ENCODE measurements at places on chromosomes 12 and 14.

DNA sequence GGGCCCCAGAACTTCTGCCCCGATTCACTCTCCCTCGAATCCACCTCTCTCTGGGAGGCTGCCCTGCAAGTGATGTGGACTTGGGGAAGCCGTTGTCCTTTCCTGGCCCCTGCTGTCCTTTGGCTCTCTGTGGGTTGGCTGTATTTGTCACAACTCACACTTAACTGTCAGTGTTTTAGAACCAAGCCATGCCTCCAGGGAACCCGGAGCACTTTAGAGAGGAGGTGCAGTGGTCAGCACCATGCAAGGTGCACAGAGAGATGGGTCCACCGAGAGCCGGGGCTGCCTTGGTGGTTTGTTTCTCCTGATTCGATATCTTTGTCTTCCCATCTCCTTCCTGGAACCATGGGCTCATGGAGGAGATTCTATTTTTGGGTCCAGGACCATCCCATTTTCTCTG lies 129.5 kb upstream of the RTL1 start:
- DNase-seq = no peak

DNA sequence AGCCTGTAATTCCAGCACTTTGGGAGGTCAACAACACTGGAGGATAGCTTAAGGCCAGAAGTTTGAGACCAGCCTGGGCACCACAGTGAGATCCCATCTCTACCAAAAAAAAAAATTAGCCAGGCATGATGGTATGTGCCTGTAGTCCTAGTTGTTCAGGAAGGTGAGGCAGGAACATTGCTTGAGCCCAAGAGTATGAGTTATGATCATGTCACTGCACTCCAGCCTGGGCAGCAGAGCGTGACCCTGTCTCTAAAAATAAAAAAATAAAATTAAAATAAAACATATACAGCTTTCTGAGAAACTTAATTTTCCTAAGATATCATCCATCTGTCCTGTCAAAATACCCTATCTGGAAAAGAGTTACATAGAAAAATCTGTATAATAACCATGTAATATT lies 38.9 kb downstream of the EML5 start:
- no peak for DNase-seq

GRCh38 chr12:93601591-93601990 lies 29.1 kb downstream of the SOCS2 start:
- no peak for DNase-seq

- DNase-seq = peak; percentile 86
These were observed 5.9 kb downstream of the MMP17 start for GRCh38 chr12:131833896-131834641.

DNA sequence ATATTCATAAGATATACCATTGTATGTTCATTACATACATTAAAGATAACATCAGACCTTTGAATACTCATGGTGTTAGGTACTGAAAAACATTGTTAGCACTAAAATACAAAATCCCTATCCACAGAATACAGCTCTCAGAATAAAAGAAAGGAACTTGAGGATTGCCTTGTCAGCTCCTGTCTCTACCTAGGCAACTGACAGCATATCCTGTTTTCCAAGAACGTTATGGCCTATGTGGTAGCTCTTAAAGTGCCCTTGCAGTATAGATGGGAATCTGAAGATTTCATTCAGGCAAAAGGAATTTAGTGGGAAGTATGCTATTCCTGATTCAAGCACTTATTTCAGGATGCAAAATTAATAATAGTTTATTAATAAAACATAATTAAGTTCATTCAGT lies 1.8 kb upstream of the PPP1R12A start:
- DNase-seq = no peak

DNA sequence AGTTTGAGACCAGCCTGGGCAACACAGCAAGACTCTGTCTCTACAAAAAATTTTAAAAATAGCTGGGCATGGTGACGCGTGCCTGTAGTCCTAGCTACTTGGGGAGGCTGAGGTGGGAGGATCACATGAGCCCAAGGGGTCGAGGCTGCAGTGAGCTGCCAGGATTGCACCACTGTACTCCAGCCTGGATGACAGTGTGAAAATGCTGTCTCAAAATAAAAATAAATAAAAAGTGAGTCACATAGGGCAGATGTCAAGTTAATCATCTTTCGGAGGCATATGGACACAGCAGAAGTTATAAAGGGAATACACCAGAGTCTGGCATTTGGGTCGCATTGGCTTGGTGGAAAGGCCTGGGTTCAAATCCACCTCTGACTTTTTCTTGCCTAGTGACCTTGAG lies 92.7 kb downstream of the PHETA1 start:
- no peak for DNase-seq

GRCh38 chr12:55797550-55797949 lies 20.0 kb downstream of the SARNP start:
- DNase-seq = no peak

GRCh38 chr14:58882577-58883018 lies 244.8 kb downstream of the DACT1 start:
- DNase-seq = no peak

DNA sequence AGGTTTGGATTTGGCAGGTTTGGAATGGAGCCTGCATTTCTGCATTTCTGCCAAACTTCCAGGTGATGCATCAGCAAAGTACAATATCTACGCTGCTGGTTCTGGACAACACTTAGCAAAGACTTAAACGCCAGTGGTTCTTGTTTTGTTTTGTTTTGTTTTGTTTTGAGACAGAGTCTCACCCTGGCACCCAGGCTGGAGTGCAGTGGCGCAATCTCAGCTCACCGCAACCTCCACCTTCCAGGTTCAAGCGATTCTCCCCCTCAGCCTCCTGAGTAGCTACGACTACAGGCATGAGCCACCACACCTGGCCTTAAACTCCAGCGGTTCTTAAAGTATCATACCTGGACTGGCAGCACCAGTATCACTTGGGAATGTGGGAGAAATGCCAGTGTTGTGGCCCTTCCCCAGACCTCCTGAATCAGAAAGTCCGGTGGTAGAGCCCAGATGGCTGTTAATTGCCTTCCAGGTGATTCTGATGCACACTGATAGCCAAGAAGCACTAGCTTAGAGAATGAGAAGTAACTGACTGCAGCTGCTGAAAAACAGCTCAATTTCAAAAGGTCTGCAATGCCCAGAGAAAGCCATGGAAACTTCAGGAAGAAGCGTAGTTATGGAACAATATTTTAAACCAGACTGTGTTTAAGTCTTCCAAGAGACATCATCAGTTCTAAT lies 114.8 kb upstream of the FOXN3 start:
- DNase-seq = no peak

DNA sequence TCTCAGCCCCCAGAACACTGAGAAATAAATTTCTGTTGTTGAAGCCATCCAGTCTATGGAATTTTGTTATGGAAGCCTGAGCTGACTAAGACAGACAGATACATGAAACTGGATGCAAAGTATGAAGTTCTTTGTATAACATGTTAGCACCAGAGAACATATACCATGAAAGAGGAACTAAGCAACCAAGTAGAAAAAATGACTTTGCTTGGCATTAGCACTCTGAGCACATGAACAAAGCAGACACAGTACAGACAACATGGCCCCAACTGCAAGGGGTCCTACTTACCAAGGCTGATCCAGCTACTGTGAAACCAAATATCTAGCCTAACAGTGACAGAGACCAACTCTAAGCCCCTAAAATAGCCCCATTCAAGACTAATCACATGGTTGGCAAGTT lies 13.8 kb downstream of the EXOC5 start:
- no peak for DNase-seq

GRCh38 chr14:103708750-103709187 lies 6.5 kb downstream of the XRCC3 start:
- DNase-seq = peak; percentile 72

GRCh38 chr14:51597261-51598001 lies 54.3 kb upstream of the FRMD6 start:
- DNase-seq = no peak

- no peak for DNase-seq
These were observed 186.8 kb upstream of the TMTC1 start for GRCh38 chr12:29970501-29970900.

DNA sequence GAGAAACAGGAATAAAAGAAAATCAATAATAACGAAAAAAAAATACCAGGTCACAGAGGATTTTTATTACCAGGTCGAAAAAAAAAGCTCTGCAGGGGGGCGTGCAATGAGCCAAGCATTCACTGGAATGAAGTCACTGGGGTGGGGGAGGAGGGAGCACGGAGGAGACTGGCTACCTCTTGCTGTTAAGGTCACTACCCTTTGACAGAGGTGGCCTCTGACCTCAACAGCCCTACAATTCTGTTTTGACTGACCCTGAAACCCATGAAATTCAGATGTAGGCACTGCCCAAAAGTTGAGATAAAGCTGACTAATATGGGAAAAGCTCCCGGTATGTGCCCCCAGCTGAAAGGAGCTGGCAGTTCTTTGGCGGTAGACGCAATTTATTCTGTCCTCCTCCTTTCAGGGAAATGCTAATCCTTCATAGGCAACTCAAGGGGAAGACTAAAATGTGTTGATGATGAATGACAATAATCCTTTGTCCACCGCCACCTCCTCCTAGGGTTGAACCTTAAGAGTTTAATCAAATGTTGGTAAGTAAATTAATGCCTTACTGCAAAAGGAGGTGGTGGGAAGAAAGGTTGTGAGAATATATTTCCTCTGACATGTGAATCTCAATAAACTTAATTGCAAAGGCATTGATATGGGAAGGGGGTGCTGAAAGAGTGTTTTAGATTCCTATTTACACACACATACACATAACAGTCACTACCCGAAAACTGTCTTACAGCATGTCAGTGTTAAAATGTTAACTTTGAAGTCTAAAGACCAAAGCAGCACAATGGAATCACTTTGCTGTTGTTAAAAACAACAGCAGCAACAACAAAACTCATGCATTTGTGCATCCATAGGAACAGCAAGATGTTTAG lies 6.3 kb upstream of the RIC8B start:
- DNase-seq = no peak

DNA sequence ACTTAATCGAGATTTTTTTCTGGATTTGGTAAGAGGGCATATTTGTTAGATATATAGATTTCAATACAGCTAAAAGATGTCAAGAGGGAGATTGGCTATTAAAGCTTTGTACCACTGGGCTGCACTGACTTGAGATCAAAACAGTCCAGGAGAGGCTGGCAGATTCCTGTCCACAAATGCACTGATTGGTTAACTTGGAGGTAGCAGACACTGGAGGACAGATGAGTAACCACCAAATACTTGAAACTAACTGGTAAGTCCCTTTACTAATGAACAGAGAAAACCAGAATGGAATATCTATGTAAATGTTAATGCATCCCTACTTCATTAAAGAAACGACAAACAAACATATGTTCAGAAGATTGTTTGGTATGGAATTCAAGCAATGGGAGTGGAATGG lies 416.6 kb downstream of the LRIG3 start:
- no peak for DNase-seq

- no peak for DNase-seq
These were observed 115.2 kb upstream of the NCOR2 start for GRCh38 chr12:124682425-124683151.

DNA sequence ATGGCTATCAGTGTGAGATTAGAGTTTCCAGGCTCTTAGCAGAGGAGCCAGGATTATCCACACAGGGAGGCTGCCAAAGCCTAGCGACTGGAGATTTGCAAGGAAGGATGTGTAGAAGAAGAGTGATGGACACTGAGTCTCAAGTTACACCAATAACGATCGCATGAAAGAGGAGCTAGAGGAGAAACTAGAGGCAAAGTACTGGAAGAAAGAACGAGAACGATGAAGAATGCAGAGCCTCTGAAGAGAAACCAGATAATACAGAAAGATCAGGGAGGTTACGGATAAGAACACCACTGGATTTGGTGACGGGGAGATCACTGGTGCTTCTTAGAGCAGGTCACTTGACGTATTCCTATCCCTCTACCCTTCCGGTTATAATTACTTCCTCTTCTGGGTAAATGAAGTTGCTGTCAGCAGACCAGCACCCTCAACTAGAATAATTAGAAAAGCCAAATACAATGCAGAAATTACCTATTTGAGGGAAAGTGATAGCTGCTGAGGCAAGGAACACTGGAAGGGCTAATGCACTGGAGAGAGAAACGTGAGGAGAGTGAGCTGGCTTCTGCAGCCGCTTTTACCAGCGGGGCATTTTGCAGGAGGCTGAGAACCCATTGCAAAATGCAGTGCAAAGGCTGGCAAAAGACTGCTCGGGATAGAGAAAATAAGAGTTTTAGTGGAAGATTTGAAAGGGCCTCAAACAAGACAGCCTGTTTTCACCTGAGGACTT lies 93.1 kb upstream of the HIF1A start:
- no peak for DNase-seq

- DNase-seq = no peak
These were observed 4.9 kb downstream of the VSX2 start for GRCh38 chr14:74244115-74244514.

- DNase-seq = no peak
These were observed 37.7 kb upstream of the RTRAF start for GRCh38 chr14:51951656-51952055.

DNA sequence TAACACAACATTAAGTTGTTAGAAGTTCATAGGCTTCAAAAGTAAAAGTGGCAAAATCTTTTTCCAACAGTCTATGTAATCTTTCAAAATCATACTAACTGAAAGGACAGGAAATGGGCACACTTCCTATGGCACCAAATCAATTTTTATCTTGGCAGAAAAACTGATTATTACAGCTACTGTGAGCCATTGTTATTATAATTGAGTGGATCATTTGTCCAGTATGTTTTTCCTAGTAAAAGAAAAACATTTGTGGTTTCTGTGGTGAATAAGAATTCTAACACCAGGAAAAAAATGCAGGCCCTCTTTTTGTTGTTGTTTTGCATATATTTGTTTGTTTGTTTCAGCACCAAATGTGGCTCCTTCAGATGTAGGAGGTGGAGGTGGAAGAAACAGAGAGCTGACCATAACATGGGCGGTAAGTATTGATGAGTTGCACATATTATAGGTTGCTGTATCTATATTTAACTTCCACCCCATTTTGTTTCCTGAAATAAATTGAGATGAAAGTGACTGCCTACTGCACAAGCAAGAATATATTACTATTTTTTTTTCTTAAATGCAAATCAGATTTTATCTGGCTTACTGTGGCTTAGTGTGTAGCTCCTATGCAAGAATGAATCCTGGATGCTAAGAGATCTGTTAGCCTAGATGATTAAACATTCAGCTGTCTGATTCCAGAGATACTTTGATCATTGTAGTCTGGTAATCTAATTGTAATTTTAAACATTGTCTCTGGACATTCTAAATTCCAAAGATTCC lies 174.1 kb upstream of the PDZRN4 start:
- DNase-seq = no peak

- no peak for DNase-seq
These were observed 76.4 kb downstream of the CLIP1 start for GRCh38 chr12:122346054-122346453.

DNA sequence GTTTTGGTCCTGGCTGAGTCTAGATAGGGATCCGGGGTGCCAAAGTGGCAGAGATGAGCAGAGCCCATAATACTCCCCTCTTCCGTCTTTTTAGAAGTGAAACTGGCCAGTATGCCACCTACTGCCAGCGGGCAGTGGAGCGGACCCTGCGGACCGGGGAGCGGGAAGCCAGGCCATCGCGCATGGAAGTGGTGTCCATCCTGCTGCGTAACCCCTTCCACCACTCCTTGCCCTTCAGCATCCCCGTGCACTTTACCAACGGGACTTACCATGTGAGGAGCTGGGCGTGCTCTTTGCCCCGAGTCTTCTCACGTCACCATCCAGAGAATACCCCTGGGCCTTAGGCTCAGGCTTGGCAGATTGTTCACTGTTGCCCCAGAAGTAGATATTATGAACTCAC lies 21.0 kb downstream of the PIGH start:
- DNase-seq = no peak

GRCh38 chr14:44113769-44114730 lies 393.0 kb downstream of the FSCB start:
- no peak for DNase-seq

Data from posterior cingulate gyrus (tissue), 11 donors.